ENCODE measurements at places on chromosomes 2 and 18. TPM values are rescaled to one million over a fixed set of nuclear protein-coding genes. Genes with fewer than 3 reads are reported as not detected.

Gene PXDN
- total RNA-seq: 30.0 TPM

Gene NLRC4
- 1.4 TPM for total RNA-seq

Gene SERPINB13
- total RNA-seq: under 0.01 TPM

Gene UCN
- 0.92 TPM for total RNA-seq

Gene CRYBA2
- not detected for total RNA-seq

Gene D2HGDH
- total RNA-seq: 12.9 TPM

Gene EPHA4
- 190 TPM for total RNA-seq

Gene SLC9A2
- 1.8 TPM for total RNA-seq

Gene ATP8B1
- 3.0 TPM for total RNA-seq

Gene LIMS4
- total RNA-seq: not detected

Gene TUBA4B
- 1.2 TPM for total RNA-seq

Gene CTNNA2
- 291 TPM for total RNA-seq

Gene NYAP2
- 16.1 TPM for total RNA-seq

Gene CFC1
- total RNA-seq: 9.2 TPM

Gene MPP4
- 0.23 TPM for total RNA-seq
